ENCODE measurements at places on chromosomes 4 and X.

DNA sequence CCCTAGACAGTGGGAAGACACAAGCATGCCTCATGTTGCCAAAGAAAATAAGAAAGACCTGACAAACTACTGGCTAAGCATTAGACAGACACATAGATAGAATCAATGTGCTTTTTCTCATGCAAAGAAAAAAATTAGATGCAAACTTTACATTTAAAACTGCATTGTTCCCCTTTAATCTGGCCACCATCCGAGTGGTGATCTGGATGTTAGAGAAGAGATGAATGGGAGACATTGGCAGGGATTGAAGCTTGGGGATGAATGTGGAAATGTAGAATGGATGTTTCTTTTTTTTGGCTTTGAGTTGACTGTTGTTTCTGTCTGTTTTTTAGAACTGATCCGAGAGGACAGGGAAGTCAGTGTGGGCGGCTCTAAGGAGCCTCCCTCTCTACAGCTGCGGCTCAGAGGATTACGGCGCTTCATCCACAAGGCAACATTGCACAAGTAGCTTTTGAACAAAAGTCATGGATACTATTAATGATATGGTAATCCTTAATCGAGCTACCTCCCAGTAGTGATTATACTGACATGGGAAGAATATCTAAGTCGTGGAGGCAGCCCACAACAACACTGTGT, 53.0 kb downstream of the HELT start:
- DNase-seq = no peak

DNA sequence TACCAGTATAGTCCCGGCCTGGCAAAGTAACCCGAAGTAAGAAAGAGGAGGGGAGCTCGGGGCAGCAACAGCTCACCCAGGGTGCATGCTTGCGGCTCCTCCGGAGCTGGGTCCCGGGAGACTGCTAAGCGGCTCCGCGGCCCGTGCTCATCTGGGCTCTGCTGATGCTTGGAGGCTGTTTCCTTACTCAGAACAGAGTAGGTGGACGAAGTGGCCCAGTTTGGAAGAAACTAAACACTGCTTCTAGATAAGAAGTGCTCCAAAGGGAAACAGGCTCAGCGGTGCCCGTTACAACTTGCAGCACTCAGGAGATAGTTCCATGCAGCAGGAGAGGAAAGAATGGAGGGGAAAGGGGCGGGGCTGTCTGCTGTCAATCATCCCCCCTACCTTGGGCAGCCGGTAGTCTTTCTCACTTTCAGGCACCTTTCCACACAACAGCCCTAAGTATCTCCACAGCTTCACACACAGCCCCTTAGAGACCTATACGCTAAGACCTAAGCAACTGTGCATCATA, at the start of gene COL4A6:
Gene COL4A6, minus strand, starts transcription at position 313 of the 514 bp plus-strand sequence. Its CDS starts 226 bp downstream, at position 87.
- no peak for DNase-seq

- DNase-seq = no peak
These were observed 1.4 kb downstream of the JADE3 start for GRCh38 chrX:46913667-46914066.

GRCh38 chr4:22515888-22516541, at the start of gene ADGRA3:
ADGRA3 (minus strand) TSS chr4:22516066; CDS start chr4:22515784, 282 bp downstream.
- no peak for DNase-seq

DNA sequence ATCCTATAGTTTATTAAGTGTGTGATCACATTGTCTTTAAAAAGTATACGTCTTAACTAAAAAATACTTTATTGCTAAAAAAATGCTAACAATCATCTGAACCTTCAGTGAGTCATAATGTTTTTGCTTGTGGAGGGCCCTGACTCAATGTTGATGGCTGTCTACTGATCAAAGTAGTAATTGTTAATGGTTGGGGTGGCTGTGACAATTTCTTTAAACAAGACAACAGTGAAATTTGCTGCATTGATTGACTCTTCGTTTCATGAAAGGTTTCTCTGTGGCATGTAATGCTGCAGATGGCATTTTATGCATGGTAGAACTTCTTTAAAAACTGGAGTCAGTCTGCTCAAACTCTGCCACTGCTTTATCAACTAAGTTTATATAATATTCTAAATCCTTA, 101.4 kb upstream of the IL15 start:
- no peak for DNase-seq

- DNase-seq = no peak
These were observed 194.6 kb upstream of the C1QTNF7 start for GRCh38 chr4:15233264-15233597.

DNA sequence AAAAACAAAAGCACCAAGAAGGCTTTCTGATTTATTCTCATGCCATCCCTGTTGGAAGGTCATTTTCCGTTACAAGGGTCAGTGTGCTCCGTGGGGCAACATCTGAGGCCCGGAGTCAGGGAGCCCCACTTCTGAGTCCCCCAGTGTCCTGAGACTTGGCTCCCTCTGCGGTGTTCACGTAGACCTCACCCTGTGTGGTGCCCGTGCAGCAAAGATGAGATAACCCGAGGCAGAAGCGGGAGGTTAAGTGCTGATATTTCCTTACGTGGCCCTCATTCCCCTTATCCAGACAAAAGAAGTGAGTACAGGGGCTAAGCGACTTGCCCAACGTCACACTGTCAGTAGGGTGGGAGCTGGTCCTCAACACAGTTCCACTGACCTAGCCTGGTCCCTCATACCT, 3.5 kb downstream of the JAKMIP1 start:
- no peak for DNase-seq

DNA sequence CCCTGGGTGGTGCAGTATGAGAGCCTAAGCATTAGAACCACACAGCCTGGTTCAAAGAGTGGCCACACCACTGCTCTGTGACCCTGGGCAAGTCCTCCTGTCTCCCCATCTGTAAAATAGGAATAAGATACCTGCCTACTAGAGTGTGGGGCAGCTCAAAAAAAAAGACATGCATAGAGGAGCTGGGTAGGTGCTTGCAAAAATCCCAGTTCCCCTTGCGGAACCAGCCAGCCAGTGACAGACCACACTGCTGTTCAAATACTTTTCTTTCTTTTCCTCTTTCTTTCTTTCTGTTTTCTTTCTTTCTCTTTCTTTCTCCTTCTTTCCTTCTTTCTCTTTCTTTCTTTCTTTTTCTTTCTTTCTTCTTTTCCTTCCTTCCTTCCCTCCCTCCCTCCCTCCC, 63.0 kb upstream of the TRIM2 start:
- no peak for DNase-seq

- no peak for DNase-seq
These were observed 4.0 kb upstream of the SLC49A3 start for GRCh38 chr4:692771-693554.

GRCh38 chr4:26471890-26472289, 18.4 kb downstream of the CCKAR start:
- no peak for DNase-seq

- DNase-seq = no peak
These were observed 94.1 kb upstream of the MID1 start for GRCh38 chrX:10714531-10714930.

DNA sequence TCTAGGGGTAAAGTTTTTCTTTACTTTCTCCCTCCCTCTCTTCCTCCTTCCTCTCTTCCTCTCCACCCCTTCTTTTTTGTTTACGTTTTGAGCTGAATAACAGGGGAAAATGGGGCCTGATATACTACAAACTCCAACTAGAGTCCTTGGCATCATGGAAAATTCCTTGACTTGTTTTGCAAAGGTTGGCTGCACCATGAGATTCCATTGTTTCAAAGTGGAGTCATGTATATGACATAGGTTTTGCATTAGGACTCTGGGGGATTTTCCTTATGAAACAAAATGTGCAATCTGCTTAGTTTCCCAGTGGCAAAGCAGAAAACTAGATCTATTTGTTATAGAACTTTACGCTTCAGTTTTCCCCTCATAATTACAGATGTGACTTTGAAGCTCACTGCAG, 233.5 kb upstream of the PGRMC2 start:
- DNase-seq = no peak

DNA sequence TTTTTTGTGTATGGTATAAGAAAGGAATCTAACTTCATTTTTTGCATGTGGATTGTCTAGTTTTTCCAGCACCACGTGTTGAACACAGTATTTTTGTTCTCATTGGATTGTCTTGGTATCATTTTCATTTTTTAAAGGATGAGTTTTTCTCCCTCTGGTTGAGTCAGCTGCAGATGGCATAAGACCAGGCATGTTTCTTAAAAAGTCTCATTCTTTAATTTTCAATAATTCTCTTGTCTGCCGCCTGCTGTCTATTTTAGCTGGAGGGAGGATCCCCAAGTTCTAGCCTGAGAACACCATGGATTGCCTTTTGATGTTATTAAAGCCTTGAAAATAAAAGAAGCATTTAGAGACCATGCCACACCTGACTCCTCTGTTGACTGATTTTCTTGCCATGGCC, 263.8 kb downstream of the ARHGAP24 start:
- DNase-seq = no peak

GRCh38 chr4:183823434-183823833, 81.7 kb upstream of the STOX2 start:
- DNase-seq = no peak

DNA sequence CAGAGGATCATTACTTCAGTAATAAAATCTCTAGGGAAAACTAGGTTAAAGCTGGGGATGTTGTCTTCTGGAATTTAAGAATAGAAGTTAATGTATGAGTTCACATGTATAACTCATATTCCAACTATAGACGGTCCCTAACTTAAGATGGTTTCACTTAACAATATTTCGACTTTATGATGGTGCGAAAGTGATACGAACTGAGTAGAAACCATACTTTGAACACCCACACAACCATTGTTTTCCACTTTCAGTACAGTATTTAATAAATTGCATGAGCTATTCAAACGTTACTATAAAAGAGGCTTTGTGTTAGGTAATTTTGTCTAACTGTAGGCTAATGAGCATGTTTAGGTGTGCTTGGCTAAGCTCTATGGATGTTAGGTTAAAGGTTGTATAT, 38.7 kb downstream of the CCSER1 start:
- DNase-seq = no peak

DNA sequence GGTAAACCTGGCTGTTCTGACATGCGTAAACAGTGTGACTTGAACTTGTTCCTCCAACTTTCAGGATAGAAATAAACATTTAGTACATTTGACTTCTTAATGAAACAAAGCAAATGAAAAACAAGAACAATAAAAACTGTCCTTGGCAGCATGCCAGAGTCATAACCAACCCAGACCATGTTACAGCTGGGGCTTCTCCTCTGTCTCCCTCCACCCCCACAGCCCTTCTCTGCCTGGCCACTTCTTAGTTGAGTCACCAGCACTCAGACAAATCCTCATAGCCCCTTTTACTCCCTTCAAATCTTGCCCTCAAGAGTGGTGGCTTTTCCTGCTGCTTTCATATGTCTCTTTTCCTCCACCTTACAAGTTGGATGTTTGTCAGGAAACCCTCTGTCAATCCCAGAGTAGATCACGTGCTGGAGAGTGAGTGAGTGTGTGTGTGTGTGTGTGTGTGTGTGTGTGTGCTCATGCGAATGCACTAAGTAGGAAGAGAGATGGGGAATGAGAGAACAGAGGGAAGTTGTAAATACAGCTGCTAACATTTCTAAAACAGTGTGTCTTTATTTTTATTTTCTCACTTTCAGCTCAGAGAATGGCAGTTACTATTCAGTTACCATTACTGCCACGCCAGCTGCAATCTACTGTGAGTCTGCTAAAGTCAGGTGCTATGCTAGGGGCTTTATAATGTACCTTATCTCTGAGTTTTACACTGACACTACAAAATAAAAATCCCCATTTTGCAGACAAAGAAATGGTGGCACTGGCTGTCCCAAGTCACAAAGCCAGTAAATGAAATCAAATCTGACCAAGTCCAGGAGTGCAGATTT, 15.0 kb downstream of the SCARB2 start:
- no peak for DNase-seq

DNA sequence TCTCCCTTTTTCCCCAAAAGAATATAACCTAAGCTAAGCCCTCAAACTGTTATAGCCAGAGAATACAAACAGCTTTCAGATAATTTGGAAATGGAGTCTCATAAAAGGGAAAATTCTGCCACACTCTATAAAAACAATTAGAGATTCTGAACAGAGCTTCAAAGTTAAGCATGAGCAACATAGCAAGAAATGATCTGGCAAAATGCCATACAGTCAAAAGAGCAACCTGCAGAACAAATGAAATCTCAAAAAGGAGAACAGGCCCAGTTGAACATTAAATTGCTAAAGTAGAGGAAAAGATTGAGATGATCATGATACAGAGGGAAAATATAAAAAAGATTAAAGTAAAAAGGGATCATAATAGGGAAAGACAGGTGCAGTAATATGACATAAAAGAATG, 250.5 kb downstream of the TLL1 start:
- DNase-seq = no peak

- DNase-seq = no peak
These were observed 79.2 kb upstream of the GPM6A start for GRCh38 chr4:175891231-175891630.

DNA sequence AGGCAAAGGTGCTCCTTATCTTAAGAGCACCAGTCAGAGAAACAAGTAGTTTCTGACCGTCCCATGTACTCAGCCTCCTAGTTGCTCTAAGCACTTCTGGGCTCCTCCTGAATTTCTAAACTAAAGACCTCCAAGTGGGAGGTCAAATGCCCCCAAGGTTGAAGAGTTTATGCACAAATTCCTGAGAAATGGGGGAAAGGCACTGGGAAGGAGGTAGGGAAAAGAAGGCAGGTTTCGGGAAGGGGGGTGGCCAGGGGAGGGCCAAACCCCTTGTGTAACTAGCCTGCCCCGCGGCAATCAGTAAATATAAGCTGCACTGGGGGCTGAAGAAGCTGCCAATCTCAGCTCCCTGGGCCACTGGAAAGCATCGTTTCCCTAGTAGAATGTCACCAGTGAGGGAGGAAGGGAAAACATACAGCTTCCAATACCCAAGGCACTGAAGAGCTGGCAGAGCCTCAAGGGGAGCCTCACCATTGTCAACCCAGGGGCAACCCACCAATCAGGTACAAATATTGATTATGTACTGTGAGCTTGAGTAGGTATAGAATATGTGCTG, 3.4 kb downstream of the FOXO4 start:
- no peak for DNase-seq

DNA sequence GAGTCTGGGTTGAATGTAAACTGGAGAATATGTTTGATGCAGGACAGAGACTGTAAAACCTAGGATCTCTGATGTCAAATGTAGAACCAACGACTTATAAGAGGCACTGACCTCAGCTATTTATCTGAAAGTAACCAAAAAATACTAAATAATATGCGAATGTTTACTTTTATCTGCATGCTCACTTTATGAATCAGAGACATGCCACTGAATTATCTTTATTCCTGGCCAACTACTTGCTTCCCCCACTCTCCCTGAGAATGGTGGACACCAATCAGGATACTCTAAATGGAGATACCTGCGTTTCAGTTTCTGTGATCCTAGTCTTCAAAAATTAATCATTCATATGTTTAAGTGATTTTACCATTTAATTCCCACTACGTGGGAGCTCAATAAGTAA, 1038.4 kb upstream of the PABPC4L start:
- no peak for DNase-seq
